ENCODE measurements at places on chromosomes 4 and X.

DNA sequence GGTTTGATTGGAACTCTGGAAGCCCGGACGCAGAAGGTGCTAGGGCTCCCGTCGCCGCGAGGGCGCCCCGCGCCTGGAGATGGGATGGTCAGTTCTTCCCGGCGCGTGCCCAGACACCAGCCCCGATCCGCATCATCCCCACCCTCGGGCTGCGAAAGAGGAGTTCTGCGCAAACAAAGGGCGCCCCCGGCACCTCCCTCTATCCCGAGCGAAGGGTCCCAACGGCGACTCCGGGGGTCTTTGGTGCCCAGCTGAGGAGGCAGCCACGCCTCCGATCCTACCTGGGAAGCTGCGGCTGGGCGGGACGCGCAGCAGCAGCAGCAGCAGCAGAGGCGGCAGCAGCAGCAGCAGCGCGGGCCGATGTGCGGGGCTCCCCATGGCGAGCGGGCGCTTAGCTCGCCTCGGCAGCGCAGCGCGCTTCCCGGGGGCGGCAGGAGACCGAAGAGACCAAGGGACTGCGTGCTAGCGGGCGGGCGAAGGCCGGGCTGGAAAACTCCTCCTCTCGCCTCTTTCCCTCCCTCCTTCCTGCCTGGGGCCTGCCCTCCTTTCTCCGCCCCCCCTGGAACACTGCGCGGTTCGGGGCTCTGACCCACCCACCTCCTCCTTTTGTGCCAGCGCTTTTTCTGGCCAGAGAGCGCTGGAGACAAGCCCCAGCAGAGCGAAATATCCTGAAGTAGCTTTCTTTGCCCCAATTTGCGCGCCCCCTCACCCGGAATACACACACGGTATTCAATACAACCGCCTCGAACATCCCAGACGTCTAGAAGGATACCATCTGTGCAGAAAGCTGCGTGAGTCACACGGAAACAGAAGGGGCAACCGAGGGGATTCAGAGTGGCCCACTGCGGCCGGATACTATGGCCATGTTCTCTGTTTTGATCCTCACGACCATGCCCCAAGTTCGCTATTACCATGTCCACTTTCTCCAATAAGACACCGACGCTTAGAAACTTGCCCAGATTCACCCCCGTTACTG, at the start of gene SRPX:
Gene SRPX (minus strand): TSS at position 457 of the 976 bp plus-strand sequence. CDS start 79 bp downstream, at position 378.
- DNase-seq: no peak

DNA sequence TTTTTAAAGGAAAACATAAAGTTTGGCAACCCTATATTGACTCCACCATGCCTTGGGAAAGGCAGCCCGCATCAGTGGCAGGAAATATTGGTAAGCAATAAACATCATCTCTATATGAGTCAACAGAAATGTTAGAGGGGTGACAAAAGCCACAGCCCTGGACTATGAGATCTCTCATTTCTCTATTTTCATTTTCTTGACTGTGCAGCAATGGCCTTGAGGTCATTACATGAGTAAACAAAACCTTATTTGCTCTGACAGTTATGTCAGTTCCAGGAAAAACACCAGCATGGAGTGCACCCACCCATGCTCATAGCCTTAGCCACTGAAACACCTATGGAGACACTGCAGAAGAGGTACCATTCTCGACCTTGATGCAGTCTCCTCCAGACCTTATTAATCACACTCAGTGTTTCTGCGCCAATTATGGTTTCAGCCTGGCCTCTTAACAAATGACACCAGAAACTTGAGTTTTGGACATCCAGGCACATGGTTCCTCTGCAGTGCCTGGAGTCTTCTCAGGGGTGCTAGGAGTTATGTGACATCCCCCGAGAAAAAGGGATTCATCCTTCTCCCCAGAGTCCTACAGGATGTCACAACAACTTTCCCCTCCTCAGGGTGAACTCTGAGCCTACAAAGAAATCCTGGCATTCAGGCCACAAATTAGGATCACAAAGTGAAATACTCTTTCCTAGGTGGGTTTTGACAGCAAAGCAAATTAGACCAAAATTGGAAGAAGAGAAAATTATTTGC, 16.0 kb upstream of the HPGD start:
- DNase-seq: no peak

- DNase-seq: no peak
These were observed 359.2 kb downstream of the IDS start for GRCh38 chrX:149145845-149146285.

- DNase-seq: no peak
These were observed 27.4 kb upstream of the TMPRSS11B start for GRCh38 chr4:68272860-68273259.

DNA sequence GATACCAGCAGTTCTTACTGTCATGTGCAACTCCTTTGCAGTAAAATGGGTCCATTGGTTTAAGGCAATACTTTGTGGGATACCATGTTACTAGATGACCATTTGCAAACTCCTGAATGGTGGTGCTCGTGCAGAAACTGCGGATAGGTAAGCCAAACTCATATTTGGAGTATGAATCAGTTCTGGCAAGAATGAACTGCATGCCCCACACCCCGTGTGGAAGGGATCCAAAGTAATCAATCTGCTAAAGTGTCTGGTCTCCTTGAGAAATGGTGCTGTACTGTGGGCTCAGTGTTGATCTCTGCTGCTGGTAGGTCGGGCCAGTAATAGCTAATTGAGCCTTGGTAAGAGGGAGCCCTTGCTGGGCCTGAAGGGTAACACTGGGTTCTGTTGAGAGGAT, 4.2 kb upstream of the TAB3 start:
- DNase-seq: no peak

GRCh38 chr4:3611778-3612177, 79.6 kb upstream of the LRPAP1 start:
- DNase-seq: no peak

GRCh38 chr4:137536789-137537561, 4.7 kb upstream of the PCDH18 start:
- DNase-seq: no peak

- DNase-seq: no peak
These were observed 16.2 kb downstream of the SHOX start for GRCh38 chrX:646796-647195.

GRCh38 chrX:20527558-20528011, 260.9 kb upstream of the RPS6KA3 start:
- DNase-seq: no peak

DNA sequence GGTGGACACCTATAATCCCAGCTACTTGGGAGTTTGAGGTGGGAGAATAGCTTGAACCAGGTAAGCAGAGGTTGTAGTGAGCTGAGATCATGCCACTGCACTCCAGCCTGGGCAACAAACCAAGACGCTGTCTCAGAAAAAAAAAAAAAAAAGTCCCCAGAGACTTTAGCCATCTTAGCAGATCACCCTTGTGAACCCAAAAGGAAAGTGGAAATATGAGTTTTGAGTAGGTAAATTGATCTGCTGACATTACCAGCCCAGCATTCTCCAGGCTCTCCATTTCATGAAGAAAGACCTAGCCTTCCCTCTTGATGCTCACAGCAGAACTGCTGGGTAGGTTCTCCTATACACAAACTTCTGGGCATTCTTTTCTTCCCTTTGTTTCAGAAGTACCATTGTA, 24.5 kb upstream of the HNRNPD start:
- DNase-seq: no peak

GRCh38 chrX:114800719-114801118, 216.7 kb downstream of the IL13RA2 start:
- no peak for DNase-seq

DNA sequence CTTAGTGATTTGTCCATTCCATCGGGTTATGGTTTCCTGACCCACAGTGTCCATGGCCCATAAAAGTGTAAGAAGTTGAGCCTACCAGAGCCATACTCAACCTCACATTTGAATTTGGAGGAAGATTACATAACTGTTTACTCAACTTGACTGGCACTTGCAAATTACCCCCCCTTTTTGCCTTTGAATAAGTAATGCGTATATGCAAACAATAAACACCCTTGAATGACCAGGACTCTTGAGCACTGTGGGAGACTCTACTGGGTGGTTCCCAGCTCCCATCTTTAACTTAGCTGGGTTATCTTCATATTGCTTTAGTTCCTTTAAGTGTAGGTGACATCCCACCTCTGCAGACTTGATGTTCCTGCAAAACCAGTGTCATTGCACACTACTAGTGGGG, 30.6 kb upstream of the STIM2 start:
- DNase-seq: no peak

GRCh38 chrX:68432648-68433047, 647 bp downstream of the OPHN1 start:
- DNase-seq: no peak

DNA sequence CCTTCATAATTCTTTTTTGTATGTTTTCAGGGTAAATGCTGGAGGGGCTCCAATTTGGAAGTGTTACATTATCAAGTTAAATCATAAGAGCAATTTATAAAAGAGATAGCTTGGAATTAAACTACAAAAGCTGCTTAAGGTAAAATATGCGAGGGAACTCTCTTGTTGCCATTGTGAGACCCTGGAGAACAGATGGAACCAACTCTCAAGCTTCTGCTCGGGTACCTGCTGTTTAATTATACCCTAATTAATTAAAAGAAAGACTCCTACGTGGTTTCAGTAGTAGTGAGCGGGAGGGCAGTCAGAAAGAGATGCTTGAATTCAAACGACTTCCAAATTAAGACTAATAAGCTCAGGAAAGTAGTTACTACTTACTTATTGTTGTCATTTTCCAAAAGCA, 313.1 kb upstream of the TACR3 start:
- no peak for DNase-seq

DNA sequence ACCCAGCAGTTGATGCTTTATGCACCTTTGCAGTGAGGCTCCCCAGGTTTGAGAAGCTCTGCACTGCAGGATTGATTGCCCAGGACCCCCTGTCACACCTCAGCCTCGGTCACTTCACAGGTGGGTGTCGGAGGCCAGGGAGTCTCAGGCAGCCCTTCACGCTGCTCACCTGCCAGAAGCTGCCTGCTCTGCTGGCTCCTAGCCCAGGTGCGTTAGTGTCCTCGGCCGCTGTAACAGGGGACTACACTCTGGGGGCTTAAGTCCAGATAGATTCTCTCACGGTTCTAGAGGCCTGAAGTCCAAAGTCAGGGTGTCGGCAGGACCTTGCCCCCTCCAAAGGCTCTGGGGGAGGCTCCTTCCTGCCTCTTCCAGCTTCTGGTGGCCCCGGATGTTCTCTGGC, 79.9 kb downstream of the CPZ start:
- no peak for DNase-seq

GRCh38 chr4:39170301-39170700, 12.0 kb upstream of the WDR19 start:
- DNase-seq: no peak

GRCh38 chr4:76896614-76897535, 1.1 kb downstream of the SOWAHB start:
- DNase-seq: peak; percentile 37

- DNase-seq: peak; percentile 17
These were observed 20.1 kb upstream of the CSF2RA start for GRCh38 chrX:1248331-1249061.

- DNase-seq: no peak
These were observed 268.6 kb upstream of the SLIT2 start for GRCh38 chr4:19983072-19983471.

DNA sequence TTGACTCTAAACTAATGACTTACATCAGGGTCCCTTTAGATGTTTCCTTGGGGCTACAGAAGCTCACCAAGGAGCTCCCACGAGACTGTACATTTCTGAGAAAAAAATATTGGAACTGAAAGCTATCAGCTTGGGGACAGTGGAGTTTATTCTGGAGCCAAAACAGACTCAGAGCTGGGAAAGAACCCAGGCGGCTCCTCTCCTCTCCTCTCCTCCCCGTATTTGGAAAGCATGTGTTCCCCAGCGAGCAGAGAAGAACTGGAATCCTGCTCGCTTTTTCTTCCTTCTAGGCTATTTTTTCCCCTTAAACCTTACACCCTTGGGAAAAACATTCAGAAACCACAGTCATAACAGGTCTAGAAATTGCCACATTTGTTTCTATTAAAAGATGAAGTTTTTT, 4.3 kb upstream of the MAP7D3 start:
- DNase-seq: no peak

- no peak for DNase-seq
These were observed 67.7 kb downstream of the RHOH start for GRCh38 chr4:40264497-40264896.

- DNase-seq: no peak
These were observed 72.9 kb upstream of the DIAPH2 start for GRCh38 chrX:96611619-96612362.

- DNase-seq: no peak
These were observed 36.4 kb downstream of the NLRP2B start for GRCh38 chrX:57643698-57644097.

GRCh38 chr4:63580796-63581475, 828.3 kb downstream of the TECRL start:
- DNase-seq: no peak

DNA sequence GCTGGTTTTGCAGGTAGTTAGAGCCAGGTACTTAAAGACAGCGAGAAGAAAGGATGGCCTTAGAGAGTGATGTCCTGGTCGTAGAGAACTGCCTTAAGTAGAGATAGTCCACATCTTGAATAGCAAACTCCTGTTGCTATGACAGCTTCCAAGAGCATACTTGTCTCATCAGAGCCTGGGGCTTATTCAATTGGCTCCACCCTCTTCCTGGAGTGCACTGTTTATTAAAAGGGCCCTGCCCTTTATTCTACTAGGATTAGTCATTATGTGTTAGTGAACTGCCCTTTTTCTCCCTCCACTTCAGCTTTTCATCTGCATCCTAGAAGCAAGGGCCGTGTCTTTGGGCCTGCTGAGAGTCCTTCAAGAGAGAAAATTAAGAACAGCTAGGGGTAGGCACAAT, 94.5 kb upstream of the EOLA2 start:
- no peak for DNase-seq

- DNase-seq: no peak
These were observed 2086.5 kb upstream of the TENM3 start for GRCh38 chr4:180156684-180157083.

- peak; percentile 70 for DNase-seq
These were observed at the start of gene FGF2 for GRCh38 chr4:122826553-122827257. Gene FGF2 (plus strand): TSS chr4:122826831. CDS start chr4:122827175, 344 bp downstream.

DNA sequence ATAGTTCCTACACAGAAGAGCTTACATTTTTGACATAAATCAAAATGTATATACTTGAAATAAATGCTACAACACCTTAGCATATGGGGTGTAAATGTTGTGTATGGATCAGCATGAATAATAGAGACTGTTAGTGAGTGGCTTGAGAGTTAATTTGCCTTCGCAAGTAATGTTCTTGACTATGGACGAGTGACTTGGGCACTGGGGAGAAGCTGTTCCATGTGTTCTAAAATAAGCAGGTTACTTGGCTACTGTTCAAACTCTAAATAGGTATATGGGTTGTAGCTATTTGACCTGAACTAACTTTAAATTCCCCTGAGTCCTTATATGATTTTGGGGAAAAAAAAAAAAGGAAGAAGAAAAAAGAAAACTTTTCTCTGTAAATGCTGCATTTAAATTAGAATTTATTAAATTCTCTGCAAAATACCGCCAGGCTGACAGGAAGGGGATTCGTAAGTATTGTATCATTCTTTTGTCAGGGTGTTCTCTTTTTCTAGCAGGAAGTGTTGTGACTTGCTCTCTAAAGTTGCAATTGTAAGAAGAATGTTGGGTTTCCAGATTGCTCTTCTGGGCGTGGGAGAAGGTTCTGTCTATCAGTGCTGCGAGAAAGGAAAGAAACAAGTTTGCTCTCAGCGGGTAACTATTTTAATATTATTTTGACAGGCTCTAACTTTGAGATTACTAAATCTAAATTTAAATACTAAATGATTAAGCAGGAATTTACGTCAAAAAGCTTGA, 32.2 kb downstream of the PLS3 start:
- no peak for DNase-seq

Data from hypothalamus (tissue), 51 donors.